Stimulated activated CD4-positive, alpha-beta T cell treated with anti-CD3 and anti-CD28 coated beads, Interleukin-12 subunit alpha, Interleukin-12 subunit beta, amount 100 ng/mL, for 48 hours (primary cell): ENCODE measurements at places on chromosomes 4 and X.

DNA sequence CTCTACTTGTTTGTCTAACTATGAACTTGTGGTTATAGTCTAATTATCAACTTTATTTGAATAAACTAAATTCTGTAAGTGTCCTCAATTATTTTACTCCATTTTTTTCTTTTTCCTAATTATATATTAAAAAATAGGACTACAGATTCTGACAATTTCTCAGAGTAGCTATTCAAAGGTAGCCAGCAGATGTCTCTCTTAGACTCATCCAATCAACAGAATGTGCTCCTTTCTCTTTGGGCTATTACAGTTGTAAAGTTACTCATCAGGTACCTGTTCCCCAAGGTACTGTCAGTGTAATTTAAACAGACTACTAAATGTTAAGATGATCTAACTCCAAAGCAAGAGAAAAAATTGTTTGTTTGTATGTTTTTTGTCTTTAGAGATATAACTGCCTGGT lies 248.6 kb downstream of the PCDH18 start:
- DNase-seq: no peak

- no peak for DNase-seq
Observed at GRCh38 chr4:122980860-122981259, 58.5 kb upstream of the NUDT6 start.

- no peak for DNase-seq
Observed at GRCh38 chr4:152011469-152011868, 250.7 kb upstream of the GATB start.

DNA sequence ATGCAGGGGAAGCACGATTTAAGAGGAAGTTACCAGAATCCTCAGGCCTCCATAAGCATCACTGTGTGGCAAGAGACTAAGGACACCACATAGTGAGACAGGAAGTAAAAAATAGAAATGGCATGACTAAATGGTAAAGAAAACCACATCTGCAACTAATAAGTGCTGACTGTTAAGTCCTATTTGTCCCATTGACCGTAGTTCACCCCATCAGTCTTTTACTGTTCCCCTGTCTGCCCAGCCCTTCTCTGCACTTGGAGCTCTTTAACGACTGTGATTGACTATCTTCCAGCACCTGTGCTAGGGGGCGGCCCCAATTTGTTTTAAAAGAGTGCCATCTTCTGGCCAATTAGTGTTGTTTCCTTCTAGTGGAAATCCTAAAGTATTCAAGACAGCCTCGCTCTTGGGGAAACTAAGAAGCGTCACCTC lies 94.2 kb downstream of the MAOA start:
- peak; percentile 6 for DNase-seq

DNA sequence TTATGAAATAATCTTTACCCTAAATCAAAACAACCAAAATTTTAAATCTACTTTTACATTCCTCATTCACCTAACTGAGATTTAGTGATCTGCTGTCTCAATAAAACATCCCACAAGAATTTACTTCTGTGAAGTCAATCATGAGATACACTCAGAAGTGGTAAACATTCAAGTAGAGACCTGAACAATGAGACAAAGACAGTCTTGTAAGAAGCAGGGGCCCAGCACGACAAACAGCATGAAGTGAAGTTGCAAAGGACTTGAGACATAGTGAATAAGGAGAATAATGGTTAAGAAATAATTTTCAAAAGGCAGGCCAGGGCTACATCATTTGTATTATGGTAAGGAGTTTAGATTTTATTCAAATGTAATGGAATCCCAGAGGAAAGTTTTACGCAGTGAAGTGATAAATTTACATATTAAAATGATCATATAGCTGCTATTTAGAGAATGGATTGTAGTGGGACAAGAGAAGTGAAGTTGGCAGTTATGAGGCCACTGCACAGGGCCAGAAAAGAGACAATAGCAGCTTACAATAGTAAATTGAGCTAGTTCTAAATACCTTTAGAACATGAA lies 101.9 kb downstream of the MAB21L2 start:
- no peak for DNase-seq

DNA sequence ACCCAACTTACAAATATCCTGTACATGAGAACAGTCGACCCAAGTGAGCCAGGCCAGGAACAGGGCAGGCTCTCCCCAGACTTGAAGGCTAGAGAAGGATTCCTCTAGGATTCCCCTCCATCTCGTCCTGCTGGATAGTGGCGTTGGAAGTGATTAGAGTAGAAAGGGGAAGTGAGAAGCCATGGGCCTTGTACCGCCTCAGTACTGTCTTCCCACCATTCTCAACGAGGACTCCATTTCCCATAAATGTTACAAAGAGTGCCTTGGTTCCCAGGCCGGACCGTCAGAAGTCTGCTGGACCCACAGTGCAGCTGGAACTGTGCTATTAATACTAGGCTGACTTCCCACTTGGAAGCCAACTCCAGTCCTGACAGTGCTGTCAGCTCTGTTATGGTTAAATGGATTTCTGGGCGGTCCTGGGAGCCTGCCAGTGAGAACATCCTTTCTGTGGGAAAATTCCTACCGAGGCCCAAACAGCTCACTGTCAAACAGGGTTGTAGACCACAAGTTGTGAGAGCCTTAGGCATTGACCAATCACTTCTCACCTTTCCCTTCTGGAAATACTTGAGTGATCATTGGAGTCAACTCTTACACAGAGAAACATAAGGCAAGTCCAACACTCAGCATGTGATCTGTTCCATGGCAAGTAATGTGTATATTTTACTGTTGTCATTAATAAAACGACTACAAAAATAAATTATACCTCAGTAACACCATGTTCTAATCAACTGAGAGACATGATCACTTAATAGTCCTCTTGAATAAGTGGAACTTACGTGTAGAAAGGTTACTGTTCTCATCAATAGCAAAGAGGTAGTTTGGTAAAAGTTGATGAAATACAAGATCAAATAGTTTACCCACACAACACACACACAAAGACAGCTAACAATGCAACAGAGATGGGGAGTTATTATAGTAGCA lies 58.4 kb downstream of the AMELX start:
- no peak for DNase-seq

DNA sequence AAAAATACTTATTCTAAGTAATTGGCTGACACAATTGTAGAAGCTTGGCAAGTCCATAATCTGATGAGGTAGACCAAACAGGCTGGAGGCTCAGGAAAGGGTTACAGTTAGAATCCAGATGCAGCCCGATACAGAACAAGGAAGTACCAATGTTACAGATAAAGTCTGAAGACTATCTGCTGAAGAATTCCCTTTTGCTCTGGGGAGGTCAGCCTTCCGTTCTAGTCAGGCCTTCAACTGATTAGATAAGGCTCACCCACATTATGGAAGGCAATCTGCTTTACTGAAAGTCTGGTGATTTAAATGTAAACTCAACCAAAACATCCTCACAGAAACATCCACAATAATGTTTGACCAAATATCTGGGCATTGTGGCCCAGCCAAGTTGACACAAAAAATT lies 7.4 kb upstream of the DYNLT3 start:
- DNase-seq: no peak

DNA sequence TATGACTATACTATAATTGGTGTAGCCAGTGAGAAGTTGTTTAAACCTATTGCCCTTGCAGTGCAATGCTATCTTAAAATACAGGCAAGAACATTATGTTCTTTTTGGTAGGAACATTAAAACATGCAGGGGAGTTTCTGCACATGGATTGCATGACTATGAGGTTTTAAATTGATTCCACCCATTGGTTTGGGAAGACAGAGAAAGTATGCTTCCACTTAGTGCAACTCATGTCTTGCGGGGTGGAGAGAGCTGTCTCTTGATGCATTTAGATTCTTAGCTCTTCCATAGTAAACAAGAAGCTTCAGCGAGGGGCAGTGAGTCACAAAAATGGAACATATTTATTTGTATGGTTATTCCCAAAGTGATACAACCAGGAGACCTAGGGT lies 39.5 kb upstream of the RASL11B start:
- DNase-seq: no peak

DNA sequence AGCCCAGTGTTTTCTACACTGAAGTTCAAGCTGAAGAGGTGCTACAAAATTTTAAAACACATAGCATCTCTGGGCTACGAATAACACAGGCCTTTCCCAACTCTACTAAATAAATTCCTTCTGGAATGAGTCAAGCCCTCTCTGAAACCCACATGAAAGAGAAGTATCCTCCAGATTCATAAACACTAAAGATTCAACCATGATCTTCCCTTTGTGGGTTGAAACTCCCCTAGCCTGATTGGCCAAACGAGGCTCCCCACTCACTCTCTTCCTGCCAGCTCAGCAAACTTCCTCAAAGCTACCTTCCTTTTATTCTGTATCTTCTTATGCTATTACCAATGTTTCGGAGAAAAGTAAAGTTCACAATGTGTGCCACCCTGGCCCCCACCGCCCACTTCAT lies 95.4 kb downstream of the NKX6-1 start:
- DNase-seq: no peak

GRCh38 chr4:182862141-182862875 lies 54.9 kb downstream of the DCTD start:
- no peak for DNase-seq

DNA sequence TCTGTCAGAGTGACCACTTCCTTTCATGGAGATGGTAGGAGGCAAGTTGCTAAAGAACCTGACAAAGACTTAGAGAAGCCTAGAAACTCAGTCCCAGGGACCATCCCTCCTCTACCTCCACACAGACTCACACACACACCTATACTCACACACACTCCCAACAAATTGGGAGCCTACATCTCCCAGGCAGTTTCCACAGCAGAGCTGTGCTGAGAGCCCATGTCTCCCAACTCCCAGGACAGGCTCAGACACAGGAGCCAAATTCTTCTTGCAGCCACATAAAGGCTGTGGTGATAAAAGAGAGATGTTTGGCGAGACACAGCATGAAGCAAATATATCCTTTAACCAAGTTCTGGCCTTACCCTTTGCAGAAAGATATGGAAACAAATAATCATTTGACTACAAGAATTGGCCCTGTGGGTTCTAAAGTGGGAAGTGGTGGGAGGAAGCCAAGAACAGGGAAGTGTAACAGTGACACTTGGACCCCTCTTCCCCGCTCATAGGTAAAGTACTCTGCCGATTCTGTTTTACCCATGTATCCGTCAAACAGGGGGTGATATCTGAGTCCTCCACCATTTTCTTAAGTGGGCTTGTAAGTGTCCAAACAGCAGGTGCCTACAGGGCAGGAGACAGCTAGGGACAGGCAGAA lies 11.0 kb upstream of the IDS start:
- no peak for DNase-seq

DNA sequence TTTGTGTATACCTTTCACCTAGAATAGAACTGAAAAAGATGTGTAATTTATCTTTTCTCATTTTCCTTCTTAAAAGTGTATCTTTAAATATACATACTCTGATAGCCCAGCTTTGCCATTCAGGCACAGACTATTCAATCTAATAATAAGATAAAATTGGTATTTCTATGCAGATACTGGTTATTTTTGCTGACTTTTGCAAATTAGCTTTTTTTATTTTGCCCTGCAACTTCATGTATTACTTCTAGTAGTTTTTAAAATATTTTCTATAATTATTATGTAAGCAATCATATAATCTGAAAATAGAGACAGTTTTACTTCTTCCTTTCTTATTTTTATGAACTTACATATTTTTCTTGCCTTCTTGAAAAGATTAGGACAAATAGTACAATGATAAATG lies 45.4 kb upstream of the FREM3 start:
- DNase-seq: no peak

GRCh38 chr4:41709844-41710481 lies 38.6 kb downstream of the PHOX2B start:
- DNase-seq: no peak

DNA sequence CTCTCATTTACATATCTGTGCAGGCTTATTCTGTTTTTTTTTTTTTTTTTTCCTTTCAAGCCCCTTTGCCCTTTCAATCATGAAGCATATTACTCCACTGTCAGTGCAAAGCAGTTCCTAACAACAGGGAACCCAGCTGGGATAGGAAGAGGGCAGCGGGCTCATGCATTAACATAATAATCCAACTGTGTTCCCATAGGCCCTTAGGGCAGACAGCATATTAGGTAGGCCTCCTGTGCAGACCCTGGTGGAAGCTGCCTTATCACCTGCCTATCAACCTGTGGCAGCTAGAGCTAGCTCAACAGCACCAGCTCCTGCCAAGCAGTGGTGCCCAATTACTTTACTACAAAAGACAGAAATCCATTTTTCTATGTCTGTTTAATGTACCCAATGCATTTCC lies 49.3 kb downstream of the SLC10A7 start:
- no peak for DNase-seq

GRCh38 chr4:114226179-114226578 lies 246.7 kb upstream of the ARSJ start:
- DNase-seq: no peak

DNA sequence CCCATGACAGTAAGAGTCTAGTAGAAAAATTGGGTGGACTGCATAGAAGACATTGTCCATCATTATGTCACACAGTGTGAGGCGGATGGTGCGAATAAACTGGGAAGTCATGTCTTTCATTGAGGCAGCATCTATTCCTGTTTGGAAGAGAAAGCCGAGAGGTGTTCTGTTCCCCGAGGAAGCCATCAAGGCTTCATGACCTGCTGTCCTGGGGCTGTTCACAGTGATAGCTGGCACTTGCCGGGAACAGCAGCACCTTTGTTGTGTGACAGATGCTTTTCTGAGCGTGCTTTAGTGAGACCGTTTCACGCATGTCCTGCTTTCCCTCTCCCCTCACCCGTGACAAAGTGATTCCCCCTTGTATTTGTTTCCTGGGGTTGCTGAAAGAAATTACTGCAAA lies 20.3 kb downstream of the RGS12 start:
- no peak for DNase-seq

DNA sequence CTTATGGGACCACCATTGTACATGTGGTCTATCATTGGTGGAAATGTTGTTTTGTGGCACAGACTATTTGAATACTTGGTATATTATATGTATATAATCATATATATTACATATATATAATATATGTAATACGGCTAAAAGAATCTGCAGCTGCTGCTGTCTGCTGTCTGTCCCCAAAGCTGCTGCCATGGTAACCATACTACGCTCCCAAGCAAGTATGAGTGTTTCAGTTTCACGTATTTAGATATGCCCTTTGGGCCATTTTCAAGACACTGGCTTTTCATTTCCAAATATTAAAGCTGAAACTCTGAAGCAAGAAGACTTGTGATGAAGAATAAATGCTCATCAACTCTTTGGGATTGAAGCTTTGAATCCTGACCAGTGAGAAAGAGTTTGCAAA lies 42.0 kb upstream of the ARSJ start:
- no peak for DNase-seq

GRCh38 chr4:155667568-155668511 lies 1.2 kb downstream of the GUCY1A1 start:
- DNase-seq: no peak

DNA sequence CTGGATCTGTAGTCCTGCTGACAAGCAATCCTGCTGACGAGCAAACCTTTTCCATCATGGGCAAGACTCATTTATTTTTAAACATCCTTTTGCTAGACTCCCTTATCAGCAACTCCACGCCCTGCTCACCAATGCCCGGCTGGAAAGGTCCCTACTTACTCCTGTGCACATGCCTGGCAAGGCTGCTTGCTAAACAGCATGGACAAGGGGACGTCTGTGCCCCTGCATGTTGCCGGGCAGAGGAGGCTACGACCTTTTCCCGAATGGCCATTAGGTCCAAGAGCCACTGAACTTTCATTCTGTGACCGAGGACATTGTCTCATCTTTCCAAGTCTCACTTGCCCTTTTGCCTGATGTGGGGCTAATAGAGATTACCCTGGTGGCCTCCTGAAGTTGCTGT lies 98.6 kb downstream of the MGST2 start:
- DNase-seq: no peak
